Ovary (tissue), 10 donors: ENCODE measurements at places on chromosomes 1 and 21.

GRCh38 chr1:212452323-212453155 lies 19.8 kb downstream of the NENF start:
- H3K36me3 ChIP-seq, result no peaks in the 10 kb centered on the region
- H3K27me3 ChIP-seq, result no peaks in the 10 kb centered on the region
- peaks cover 8% of the 10 kb centered on the region for H3K4me1 ChIP-seq
- no peak overlapping the region for H3K4me3 ChIP-seq
- H3K27ac ChIP-seq, result peak overlapping the region; percentile 64

DNA sequence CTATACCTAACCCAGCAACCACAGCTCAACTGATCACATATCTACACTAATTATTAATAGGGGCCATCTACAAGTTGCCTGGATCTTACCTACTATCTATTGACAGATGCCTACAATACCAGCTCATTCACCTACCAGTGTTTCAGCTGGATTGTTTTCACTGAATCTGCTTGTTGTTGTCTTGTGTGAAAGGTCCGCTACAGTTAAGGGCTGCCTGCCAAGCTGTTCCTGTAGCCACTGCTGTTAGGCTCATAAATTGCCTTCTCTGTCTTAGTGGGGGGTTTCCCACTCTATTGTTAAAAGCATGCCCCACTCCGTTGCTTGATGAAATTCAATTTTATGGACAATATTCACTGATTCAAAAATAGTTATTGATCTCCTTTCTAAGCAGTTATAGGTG lies 199.7 kb upstream of the TMPRSS15 start:
- H3K36me3 ChIP-seq, result no peaks in the 10 kb centered on the region
- no peaks in the 10 kb centered on the region for H3K27me3 ChIP-seq
- DNase-seq, result no peak

DNA sequence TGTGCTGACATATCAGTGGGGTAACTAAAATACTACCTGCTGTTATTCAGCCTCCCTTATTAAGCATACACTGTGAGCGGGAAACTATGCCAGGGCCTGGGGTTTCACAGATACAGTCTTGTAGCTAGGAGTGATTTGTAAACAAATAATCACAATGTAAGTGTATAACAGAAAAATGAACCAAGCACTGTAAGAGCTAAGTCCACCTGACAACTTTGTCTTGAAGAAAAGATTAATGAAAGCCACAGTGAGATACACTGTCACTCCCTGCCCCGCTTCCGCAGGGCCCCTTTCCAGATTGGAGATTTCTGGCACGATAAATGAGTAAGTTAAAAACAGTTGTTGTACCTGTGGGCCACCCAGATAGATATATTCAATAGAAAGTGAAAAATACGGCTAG lies 4.8 kb downstream of the RCAN3 start:
- no peak overlapping the region for H3K4me3 ChIP-seq
- no peaks in the 10 kb centered on the region for H3K36me3 ChIP-seq
- no peak for DNase-seq
- no peaks in the 10 kb centered on the region for H3K4me1 ChIP-seq

- no peaks in the 10 kb centered on the region for H3K36me3 ChIP-seq
- no peaks in the 10 kb centered on the region for H3K4me1 ChIP-seq
- no peak for DNase-seq
- H3K27me3 ChIP-seq, result no peaks in the 10 kb centered on the region
Measured at GRCh38 chr1:45846931-45847330, 43.5 kb downstream of the MAST2 start.

GRCh38 chr21:18204931-18205330 lies 39.7 kb upstream of the CHODL start:
- H3K4me1 ChIP-seq, result no peaks in the 10 kb centered on the region
- DNase-seq, result no peak
- H3K27me3 ChIP-seq, result no peaks in the 10 kb centered on the region
- no peak overlapping the region for H3K27ac ChIP-seq
- no peak overlapping the region for H3K4me3 ChIP-seq

DNA sequence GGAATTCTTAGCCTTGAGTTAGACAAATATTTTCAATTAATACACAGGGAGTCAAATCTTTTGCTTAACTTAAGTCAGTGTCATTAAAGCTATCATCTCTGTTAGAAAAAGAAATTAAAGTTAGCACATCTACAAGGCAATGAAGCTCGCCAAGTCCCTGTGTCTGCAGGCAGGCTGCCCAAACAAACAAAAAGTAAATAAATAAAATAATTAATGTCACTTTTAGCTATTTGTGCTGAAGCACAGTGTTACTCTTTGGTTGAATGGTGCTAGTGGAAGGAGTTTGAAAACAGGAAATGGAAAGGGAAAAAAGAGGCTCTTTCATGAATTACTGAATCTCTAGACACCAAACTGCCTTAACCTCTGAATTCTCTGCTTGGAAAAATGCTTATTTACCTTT lies 37.1 kb upstream of the COL11A1 start:
- no peak overlapping the region for H3K4me3 ChIP-seq
- H3K36me3 ChIP-seq, result no peaks in the 10 kb centered on the region
- H3K27ac ChIP-seq, result no peak overlapping the region
- no peaks in the 10 kb centered on the region for H3K4me1 ChIP-seq
- DNase-seq, result no peak

GRCh38 chr1:28740118-28740517 lies 3.4 kb downstream of the YTHDF2 start:
- no peak for DNase-seq
- no peaks in the 10 kb centered on the region for H3K36me3 ChIP-seq

GRCh38 chr1:152745289-152745704 lies 12.5 kb upstream of the KPRP start:
- H3K4me1 ChIP-seq, result no peaks in the 10 kb centered on the region
- no peak for DNase-seq
- H3K27ac ChIP-seq, result no peak overlapping the region
- no peaks in the 10 kb centered on the region for H3K36me3 ChIP-seq

- H3K36me3 ChIP-seq, result no peaks in the 10 kb centered on the region
- H3K27me3 ChIP-seq, result no peaks in the 10 kb centered on the region
- H3K4me1 ChIP-seq, result no peaks in the 10 kb centered on the region
- H3K4me3 ChIP-seq, result no peak overlapping the region
Measured at GRCh38 chr1:156203331-156203730, 9.4 kb downstream of the SLC25A44 start.

GRCh38 chr1:224373008-224373590 lies 16.4 kb downstream of the CNIH4 start:
- no peak for DNase-seq
- H3K36me3 ChIP-seq, result no peaks in the 10 kb centered on the region
- H3K27me3 ChIP-seq, result no peaks in the 10 kb centered on the region
- no peaks in the 10 kb centered on the region for H3K4me1 ChIP-seq

DNA sequence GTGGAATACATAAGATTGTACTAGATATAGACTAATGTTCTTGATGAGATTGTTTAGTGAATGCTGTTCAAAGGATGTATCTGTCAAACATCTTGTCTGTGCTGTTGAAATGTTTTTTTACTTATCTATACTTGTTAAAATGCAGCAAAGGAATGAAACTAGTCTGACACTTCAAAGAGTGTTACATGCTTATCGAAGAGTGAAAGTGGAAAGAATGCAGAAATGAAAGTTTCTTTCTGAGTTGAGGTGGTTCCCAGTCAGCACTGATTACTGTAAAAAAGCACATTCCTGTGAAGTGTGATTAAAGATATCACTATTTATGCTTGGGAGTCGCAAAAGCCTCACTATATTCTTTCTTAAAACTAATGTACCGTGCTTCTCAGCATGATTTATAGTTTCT lies 1225.2 kb downstream of the NCAM2 start:
- H3K4me3 ChIP-seq, result no peak overlapping the region
- no peak overlapping the region for H3K27ac ChIP-seq
- H3K4me1 ChIP-seq, result no peaks in the 10 kb centered on the region
- H3K27me3 ChIP-seq, result no peaks in the 10 kb centered on the region
- DNase-seq, result no peak

GRCh38 chr1:91781901-91782622 lies 103.9 kb downstream of the TGFBR3 start:
- no peaks in the 10 kb centered on the region for H3K36me3 ChIP-seq
- DNase-seq, result no peak
- H3K27ac ChIP-seq, result no peak overlapping the region
- H3K27me3 ChIP-seq, result no peaks in the 10 kb centered on the region
- H3K4me1 ChIP-seq, result peaks cover 31% of the 10 kb centered on the region
- no peak overlapping the region for H3K4me3 ChIP-seq

DNA sequence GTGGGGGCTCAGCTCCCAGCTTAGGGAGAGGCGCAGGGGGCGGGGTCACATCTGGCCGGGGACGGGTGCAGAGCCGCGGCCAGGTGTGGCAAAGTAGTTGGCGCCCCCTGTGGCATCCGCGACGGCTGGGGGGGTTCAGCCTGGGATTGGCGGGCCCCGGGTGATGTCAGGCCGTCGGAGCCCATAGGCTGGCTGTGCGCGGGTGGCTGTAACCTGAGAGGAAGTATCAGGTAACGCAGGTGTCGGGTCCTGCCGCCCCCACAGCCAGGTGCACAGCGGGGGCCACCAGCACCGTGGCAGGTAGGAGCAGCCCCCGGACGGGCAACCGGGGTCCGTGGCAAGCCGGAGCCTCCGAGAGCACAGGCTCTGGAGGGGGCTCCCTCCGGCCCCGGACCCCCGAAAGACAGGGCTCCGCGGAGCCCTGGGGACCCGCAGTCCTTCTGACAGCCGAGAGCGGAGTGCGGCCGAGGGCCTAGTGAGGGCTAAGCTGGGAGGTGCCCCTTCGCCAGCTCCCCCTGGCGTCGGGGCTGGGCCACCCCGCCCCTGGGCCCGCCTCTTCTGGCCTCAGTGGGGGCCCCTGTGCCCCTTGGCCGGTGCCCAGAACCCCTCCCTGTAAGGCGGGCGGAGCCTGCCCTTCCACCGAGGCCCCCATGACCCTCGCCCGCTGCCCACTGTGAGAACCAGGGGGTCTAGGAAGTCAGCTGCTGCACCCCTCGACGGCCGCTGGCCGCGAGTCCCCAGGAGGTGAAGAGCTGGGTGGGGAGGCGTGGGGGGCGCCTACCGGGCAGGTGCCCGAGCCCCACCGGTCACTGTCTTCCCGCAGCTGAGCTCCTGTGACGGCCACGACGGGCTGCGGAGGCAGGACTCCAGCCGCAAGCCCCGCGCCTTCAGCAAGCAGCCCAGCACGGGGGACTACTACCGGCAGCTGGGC lies 17.9 kb downstream of the TNFRSF25 start:
- DNase-seq, result no peak
- H3K36me3 ChIP-seq, result no peaks in the 10 kb centered on the region
- H3K27me3 ChIP-seq, result no peaks in the 10 kb centered on the region
- no peaks in the 10 kb centered on the region for H3K4me1 ChIP-seq

- H3K27ac ChIP-seq, result no peak overlapping the region
- no peaks in the 10 kb centered on the region for H3K36me3 ChIP-seq
- H3K4me3 ChIP-seq, result no peak overlapping the region
- no peaks in the 10 kb centered on the region for H3K27me3 ChIP-seq
- no peak for DNase-seq
- H3K4me1 ChIP-seq, result no peaks in the 10 kb centered on the region
Measured at GRCh38 chr1:23515905-23516304, 15.1 kb downstream of the E2F2 start.

GRCh38 chr1:218349348-218350034 lies 4.4 kb downstream of the TGFB2 start:
- no peak for DNase-seq
- H3K4me1 ChIP-seq, result peaks cover 4% of the 10 kb centered on the region
- H3K27ac ChIP-seq, result no peak overlapping the region
- H3K27me3 ChIP-seq, result no peaks in the 10 kb centered on the region
- no peaks in the 10 kb centered on the region for H3K36me3 ChIP-seq

- H3K27me3 ChIP-seq, result no peaks in the 10 kb centered on the region
- H3K4me3 ChIP-seq, result no peak overlapping the region
- no peak overlapping the region for H3K27ac ChIP-seq
- H3K36me3 ChIP-seq, result no peaks in the 10 kb centered on the region
- no peaks in the 10 kb centered on the region for H3K4me1 ChIP-seq
Measured at GRCh38 chr21:45580576-45581321, 38.5 kb upstream of the SLC19A1 start.

GRCh38 chr1:202858331-202858730 lies 30.6 kb downstream of the RABIF start:
- peaks cover 3% of the 10 kb centered on the region for H3K4me1 ChIP-seq
- H3K27ac ChIP-seq, result peak overlapping the region; percentile 36
- no peak overlapping the region for H3K4me3 ChIP-seq
- H3K36me3 ChIP-seq, result no peaks in the 10 kb centered on the region
- peak; percentile 73 for DNase-seq
- no peaks in the 10 kb centered on the region for H3K27me3 ChIP-seq

- H3K27ac ChIP-seq, result no peak overlapping the region
- H3K4me1 ChIP-seq, result no peaks in the 10 kb centered on the region
- no peak overlapping the region for H3K4me3 ChIP-seq
- no peak for DNase-seq
- H3K36me3 ChIP-seq, result no peaks in the 10 kb centered on the region
- H3K27me3 ChIP-seq, result no peaks in the 10 kb centered on the region
Measured at GRCh38 chr1:78856096-78856495, 150.4 kb downstream of the ADGRL4 start.

- H3K27ac ChIP-seq, result no peak overlapping the region
- DNase-seq, result no peak
- H3K4me3 ChIP-seq, result no peak overlapping the region
- no peaks in the 10 kb centered on the region for H3K27me3 ChIP-seq
Measured at GRCh38 chr21:40349591-40349990, 482.4 kb downstream of the PCP4 start.

GRCh38 chr21:43849532-43850299 lies 15.3 kb upstream of the AGPAT3 start:
- H3K36me3 ChIP-seq, result no peaks in the 10 kb centered on the region
- no peak for DNase-seq
- no peak overlapping the region for H3K27ac ChIP-seq
- H3K4me1 ChIP-seq, result no peaks in the 10 kb centered on the region
- no peaks in the 10 kb centered on the region for H3K27me3 ChIP-seq

DNA sequence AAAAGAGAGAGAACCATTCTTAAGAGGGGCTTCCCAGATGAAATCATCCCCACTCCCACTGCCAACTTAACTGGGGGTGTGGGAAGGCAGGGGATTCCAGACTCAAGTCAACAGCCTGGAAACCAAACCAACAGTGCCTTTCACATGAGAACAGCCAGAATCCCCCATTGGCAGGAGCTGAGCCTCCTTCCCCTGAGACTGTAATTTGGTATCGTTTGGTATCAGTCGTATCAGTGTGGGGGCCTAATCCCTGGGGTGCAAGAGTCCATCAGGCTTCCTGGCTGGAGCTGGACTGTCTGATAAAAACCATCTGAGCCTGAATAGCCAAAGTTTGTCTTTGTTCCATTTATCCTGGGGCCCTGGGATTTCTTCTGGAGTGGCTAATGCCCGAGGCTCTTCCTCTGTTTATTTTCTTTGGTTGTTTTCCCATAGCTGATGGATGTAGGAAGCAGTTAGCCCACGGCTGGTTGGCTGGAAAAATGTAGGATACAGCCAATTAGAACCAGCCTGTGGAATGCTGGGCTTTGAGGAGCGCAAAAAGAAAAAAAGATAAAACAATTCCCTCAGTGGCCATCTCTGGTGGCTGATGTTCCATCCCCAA lies 84.6 kb downstream of the LAMC2 start:
- H3K27me3 ChIP-seq, result no peaks in the 10 kb centered on the region
- no peak for DNase-seq
- H3K36me3 ChIP-seq, result no peaks in the 10 kb centered on the region
- H3K27ac ChIP-seq, result no peak overlapping the region

DNA sequence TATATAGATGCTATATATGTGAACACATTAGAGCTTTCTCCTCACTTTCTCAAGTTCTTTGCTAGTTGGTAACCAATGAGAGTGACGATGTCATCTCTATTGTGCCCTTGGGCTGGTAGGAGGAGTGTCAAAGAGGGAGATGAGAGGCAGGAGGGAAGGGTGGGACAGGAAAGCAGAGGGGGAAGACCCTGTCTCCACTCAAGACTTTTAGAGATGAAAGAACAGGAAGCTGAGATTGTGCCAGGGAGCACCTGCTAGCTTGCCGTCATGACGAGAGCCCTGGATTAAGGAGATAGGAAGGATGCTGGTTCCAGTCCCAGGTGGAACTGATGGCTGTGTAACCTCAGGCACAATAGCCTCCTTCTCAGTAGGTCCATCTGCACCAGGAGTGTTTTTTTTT lies 16.7 kb downstream of the CNR2 start:
- no peak overlapping the region for H3K4me3 ChIP-seq
- no peaks in the 10 kb centered on the region for H3K36me3 ChIP-seq
- H3K27ac ChIP-seq, result no peak overlapping the region
- H3K27me3 ChIP-seq, result no peaks in the 10 kb centered on the region
- DNase-seq, result no peak
- no peaks in the 10 kb centered on the region for H3K4me1 ChIP-seq
